ENCODE measurements at places on chromosomes 7 and 10.

DNA sequence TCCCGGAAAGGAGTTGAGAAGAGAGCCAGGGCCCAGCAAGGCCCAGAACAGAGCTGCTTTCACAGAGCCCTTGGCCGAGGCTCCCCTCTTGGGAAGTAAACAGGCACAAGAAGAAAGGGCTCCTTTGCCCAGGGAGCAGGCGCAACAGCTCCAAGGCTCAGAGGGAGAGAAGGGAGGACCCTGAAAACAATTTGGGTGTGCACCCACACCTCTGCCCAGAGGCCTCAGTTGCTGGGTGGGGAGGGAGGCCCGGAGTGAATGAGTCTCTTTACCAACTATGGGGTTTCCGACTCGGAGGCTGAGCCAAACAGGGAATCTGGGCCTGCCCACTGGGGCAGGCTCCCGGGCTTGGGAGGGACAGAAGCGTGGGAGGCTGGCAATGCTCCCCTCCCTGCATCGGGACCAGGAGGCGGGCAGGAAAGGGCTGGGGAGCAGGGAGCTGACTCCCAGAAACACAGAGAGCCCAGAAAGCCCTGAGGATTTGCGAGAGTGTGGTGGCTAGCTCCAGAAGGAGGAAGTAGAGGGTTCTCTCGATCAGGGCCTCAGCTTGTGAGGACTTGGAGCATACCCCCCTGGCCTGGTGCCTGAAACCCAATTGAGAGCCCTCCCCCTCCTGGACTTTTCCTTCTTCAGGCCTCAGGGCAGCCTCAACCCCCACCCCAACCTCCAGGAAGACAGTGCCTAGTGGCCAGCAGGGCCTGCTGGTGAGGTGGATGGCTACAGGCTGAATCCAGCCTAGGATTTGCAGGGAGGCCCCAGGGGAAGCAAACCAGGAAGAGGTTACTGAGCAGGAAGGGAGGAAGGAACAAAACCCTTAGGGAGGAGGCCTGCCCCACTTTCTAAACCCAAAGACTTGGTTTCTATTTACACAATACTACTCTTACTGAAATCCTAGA, 6.2 kb downstream of the C10orf105 start:
- peak; percentile 97 for DNase-seq

DNA sequence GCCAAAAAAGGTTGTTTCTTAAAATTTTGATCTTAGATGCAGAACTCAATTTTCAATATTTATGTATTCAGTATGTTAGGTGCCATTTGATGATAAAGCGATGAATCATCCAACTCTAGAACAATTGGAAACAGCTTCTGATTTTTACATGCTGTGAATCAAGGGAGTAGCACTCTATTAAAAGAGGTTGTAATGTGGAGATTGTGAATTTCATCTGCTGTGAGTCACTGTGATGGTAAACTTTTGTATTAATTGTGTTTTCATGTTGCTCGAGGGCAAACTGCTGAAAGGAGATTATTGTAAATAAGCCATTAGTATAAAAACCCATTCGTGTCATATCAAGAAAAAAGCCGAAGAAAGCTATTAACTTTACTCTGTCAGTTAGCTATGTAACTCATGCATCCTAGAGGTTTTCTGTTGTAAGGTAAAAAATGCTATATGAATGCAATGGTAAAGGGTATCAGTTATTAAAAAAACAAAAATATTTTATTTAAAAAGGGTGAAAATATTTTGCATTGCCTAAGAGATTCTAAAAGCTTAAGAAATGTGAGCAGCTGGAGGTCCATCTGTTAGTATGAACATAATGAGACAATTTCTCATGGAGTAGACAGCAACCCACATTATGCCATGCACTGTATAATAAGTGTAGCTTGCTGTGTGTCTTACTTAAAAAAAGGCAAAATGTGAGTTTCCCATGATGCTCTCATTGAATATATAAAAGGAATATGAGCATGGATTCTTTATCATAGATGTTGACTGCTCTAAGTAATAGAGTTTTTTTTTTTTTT, 511.0 kb upstream of the PCDH15 start:
- DNase-seq = no peak

GRCh38 chr10:130959752-130960195, 351.7 kb downstream of the TCERG1L start:
- DNase-seq = no peak

DNA sequence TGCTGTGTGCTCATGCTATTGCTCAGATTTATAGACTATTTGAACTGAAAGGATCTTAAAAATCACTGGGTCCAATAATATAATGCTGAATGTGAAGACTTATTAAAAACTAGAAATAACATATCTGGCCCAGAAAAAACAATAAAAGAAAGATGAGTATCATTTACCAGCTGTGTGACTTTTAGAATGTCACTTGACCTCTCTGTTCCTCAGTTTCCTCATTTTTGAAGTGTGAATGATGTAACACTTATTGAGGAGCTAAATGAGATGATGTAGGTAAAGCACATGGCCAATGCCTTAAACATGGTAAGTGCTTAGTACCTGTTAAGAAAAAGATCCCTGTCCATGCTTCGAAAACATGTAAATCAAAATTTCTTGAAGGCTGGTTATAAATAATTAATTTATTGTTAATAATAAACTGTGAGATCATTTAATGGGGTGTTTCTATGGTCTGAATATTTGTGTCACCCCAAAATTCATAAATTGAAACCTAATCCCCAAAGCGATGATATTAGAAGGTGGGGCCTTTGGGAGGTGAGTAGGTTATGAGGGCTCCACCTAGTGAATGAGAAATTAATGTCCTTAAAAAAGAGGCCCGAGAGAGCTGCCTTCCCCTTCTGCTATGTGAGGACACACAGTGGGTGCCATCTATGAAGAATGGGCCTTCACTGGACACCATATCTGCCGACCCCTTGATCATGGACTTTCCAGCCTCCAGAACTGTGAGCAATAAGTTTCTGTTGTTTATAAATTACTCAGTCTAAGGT, 13.0 kb downstream of the DNTT start:
- no peak for DNase-seq

DNA sequence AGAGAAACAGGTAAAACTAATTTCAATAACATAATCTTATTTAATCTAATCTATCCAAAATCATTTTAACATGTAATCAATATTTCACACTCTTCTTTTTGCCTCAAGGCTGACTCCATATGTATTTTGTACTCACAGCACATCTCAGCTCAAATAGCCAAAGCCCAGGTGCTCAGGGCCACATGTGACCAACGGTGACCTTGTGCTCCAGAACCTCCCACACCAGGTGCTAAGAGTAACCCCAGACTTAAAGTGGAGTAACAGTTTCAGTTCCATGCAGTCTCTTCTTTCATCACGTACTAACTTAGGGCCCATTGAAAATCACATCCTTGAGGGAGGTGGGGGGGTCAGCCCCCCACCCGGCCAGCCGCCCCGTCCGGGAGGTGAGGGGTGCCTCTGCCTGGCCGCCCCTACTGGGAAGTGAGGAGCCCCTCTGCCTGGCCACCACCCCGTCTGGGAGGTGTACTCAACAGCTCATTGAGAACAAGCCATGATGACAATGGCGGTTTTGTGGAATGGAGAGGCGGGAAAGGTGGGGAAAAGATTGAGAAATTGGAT, 47.3 kb downstream of the NCAPG2 start:
- no peak for DNase-seq

GRCh38 chr7:17207220-17207619, 91.2 kb upstream of the AHR start:
- DNase-seq = peak; percentile 28

DNA sequence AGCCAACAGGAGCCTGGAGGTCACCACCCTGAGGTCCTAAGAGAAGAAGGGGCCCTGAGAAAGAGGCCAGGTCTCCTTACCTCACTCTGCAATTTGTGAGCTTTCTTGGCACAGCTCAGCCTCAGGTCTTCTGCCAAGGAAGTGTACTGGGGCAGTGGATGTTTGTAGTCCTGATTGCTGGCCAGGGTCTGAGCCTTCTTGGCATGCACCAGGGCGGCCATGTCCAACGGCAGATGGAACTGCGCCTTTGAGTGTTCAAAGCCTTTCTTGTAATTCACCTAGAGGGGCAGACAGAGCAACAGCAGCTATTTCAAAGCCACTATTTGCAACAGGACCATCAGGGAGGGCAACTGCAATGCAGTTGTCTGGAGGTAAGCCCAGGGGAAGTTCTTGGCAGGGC, 51.7 kb downstream of the NRAP start:
- DNase-seq = no peak

DNA sequence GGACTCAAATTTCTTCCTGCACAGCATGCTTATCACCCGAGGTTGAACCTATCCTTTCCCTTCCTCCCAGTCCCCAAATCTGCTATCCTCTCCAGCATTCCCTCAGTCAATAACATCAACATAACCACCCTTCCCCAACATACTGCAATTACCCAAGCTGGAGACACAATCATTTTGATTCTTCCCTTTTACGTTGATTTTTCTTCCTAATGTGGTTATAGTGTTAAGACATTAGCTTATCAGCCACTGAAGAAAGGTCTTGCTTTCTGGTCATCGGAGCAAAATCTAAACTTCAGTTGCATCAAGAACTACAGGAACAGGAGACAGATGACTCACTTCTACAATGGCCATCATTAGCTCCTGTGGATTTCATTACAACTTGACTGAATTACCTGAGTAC, 3.5 kb upstream of the HBP1 start:
- no peak for DNase-seq

DNA sequence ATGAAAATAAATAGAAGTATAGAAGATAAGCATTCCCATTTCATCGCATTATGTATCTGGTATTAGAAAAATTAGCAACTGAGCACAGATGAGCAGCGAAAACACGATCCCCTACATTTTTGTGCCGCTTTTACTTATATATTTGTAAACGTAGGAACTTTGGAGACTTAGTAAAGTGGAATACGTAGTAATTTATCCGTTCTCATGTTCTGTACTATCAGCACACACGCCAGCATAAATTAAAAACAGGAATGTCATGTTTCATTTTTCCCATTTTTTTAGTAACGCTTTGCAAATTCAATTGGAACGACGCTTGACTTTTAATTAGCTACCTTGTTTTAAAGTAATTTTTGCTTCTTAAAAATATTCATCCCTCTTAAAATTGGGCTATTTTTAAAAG, 2.4 kb downstream of the ZNRF2 start:
- DNase-seq = no peak

GRCh38 chr7:36021367-36021766, 131.7 kb upstream of the EEPD1 start:
- no peak for DNase-seq

GRCh38 chr7:112185005-112185834, 21.0 kb downstream of the DOCK4 start:
- no peak for DNase-seq

- no peak for DNase-seq
These were observed 1.9 kb upstream of the AMZ1 start for GRCh38 chr7:2686101-2686500.

DNA sequence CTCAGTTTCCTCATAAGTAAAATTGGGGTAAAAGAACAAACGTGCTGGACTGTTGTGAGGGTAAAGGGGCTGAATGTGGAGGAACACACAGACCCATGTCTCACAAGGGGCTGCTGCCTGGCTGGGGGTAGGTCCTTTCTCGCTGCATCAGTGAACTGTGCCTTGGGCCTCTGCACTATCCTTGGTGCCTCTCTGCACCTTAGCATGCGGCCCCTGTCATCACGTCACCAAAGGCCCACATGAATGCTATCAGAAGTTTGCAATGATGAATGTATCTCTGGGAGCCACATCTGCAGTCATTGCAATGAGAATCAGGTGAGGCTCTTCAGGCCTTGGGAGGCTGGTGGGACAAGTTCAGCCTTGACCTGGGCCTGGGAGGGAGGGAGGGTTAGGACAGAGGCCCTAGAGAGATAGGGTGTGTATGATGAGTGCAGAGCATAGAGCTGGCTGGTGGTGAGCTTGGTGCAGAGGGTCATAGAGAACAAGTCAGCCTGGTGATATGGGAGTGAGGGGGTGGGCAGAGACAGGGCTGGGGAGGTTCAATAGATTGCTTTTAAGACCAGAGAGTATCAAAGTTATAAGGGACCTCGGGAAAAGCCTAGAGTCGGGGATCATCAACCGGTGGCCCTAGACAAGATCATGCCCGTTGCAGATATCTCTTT, 308.4 kb downstream of the RPS24 start:
- no peak for DNase-seq

DNA sequence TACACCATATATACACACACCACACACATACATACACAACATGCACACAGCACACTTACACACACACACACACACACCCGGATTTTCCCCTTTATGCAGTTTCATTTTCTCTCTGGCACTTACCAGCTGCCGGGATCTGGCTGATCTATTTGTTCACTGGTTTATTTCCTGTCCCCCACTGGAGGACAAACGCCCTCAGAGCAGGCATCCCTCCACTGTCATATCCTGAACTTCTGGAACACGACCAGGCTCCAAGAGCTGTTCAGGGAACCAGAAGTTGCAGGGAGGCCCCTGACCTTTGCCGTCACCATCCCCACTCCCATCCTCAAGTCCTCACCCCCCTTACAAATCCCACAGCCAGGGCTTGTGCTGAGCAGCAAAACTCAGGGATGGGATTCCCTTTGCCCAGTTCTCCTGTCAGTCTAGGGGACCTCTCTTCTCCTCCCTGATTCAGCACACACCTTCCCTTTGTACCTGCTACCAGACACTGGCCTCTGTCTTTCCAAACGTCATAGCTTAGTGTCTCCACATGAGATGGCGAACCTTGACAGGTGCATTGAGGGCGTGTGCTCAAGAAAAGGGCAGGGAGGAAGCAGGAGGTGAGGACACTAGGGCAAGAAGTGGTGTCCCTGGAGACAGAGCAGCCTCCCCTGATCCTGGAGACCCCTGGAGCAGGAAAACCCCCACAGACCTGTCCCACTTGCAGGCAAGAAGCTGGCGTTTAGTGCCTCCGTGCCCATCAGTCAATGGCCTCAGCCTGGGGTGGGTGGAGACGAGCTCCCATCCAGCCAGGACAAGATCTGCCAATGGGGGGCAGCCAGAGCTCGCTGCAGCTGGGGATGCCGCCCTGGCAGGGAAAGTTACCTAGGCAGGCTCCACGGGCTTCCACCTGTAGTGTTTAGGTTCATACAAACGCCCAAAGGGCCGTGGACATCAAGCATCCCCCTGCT, 12.7 kb upstream of the DOCK1 start:
- no peak for DNase-seq

GRCh38 chr10:119398996-119399395, 143.5 kb downstream of the RGS10 start:
- DNase-seq = no peak

DNA sequence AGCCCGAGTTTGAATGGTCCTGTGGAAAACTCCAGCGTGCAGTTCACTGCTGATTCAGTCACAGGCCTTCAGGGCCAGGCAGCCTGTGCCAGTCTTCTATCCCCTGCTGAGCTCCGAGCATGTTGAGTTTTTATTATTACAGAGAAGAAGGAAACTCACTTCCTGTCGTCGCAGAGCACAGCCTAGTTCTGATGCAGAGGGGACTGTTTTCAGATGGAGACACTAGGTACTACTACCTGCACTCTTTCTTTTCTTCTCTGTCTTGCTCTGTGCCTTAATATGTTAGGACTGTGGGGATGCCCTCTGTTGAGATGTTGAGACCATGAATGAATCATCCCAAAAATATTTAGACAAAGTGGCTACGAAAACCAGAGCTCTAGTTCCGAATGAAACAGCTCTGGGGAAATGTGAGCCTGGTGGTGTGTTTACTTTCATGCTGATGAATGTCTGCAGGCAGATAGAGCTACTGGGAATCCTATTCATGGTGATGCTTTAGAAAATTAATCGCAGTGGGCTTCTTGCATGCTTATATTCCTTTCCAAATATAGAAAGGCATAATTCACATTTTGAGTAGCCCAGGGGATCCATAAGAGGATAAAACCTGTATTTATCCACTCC, 29.6 kb downstream of the CASP7 start:
- DNase-seq = no peak

All from right cardiac atrium (tissue), 5 donors.